ENCODE measurements at places on chromosomes 5 and 9. TPM values are rescaled to one million over a fixed set of nuclear protein-coding genes. Genes with fewer than 3 reads are reported as not detected.

ZNF879 gene
- 5.7 TPM for total RNA-seq

MATR3 gene
- total RNA-seq, result 440 TPM

TXNDC8 gene
- total RNA-seq, result not detected

RC3H2 gene
- total RNA-seq, result 55.4 TPM

UBE2QL1 gene
- 2.3 TPM for total RNA-seq

C5orf58 gene
- not detected for total RNA-seq

CCDC192 gene
- total RNA-seq, result 0.31 TPM

EPB41L4B gene
- total RNA-seq, result 5.8 TPM

TRIP13 gene
- total RNA-seq, result 5.8 TPM

IL3 gene
- total RNA-seq, result not detected

SPINK4 gene
- total RNA-seq, result not detected

PCDHGA5 gene
- total RNA-seq, result 6.1 TPM

SNX18 gene
- 36.4 TPM for total RNA-seq

LEAP2 gene
- 2.3 TPM for total RNA-seq

GAS1 gene
- total RNA-seq, result 142 TPM

CAMK2A gene
- total RNA-seq, result 42.6 TPM

ZFP2 gene
- total RNA-seq, result 2.9 TPM

PCAT7 gene
- not detected for total RNA-seq

FAM169A gene
- 1.8 TPM for total RNA-seq

PHF24 gene
- 0.31 TPM for total RNA-seq

Measured in tongue (tissue), 3 donors.